ENCODE measurements at places on chromosomes 4 and X.

GRCh38 chrX:153769865-153770600 is 6.0 kb downstream of the PLXNB3 start:
- no peak for DNase-seq

GRCh38 chrX:50971395-50971794 is 60.9 kb downstream of the BMP15 start:
- no peak for DNase-seq

DNA sequence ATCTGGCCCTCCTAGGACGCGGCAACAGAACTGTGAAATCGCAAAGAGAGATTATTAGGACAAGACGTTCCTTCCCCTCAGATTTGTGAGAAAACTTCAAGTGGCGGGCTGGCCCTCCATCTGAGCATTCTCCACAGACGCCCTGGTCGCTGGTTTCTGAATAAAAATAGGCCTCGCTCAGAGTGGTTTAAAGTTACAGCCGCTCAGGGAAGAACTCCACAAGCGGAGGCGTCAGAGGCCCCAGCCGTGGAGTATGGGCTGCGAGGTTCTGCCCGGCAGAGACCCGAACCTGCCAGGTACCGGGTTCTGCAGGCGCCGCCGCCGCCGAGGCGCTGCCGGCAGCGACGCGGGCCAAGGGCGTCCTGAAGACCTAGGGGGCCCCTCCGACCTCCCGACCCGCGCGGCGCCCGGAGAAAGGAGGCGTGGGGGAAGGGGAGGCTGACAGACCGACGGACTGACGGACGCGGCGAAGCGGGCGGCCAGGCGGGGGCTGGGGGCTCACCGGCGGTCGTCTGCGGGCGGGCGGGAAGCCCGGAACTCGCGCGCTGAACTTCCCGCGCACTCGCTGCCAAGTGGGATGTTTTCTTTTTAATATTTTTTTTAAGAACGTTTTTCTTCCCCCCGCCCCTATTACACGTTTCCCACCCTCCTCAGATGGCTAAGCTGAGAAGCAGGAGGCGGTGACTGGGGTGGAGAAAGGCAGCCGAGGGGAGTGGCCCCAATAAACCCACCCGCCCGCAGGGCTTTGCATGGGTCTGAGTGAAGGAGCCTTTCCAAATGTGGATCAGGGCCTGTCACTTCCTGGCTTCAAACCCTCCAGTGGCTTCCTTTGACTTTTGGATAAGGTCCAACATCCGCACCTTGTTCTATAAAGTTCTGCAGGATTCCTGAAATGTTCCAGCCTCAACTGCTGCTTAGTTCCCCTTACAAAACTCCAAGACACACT is at the start of gene PABPC4L:
TSS of gene PABPC4L (minus strand) at position 574 of the 946 bp plus-strand sequence. CDS start 770 bp downstream, outside the sequence.
- DNase-seq: no peak

DNA sequence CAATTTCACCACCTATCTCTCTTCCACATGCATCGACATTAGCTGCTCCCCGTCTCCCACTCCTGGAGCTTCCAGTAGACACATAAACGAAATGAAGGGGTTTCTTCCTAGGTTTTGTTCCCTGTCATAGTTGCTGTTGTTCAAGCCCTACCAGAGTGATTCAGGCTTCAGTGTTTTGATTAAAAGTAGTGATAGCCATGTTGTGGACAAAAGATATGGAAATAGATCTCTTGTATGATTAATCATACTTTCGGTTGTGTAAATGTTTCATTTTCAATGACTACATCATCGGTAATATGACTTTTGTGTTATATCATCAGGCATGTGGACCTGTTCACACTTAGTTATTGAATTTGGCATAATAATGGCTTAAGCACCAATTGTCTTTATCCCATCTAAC is 96.5 kb upstream of the KLF3 start:
- DNase-seq: no peak

GRCh38 chrX:84046403-84046984 is 141.5 kb downstream of the RPS6KA6 start:
- DNase-seq: no peak

DNA sequence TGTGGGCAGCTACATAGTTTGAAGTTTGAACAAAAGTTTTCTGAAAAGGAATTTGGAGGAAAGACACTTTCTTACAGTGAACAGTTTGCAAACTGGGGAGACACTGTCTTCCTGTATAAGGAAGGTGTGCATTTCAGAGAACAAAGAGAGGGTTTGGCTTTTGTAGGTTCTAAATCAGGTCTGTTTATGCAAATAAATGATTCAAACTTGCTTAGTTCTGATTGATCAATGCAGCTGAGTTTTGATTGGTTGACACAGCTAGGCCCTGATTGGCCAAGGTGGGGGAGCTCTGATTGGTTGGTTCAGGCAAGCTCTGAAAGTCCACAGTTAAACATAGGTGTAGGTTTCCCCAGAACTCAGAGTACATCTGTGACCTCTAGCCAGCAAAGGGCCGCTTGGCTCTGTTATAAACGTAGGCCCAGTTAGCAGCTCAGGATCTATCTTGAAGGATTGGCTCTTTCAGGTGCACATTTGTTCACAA is 63.0 kb upstream of the ENPP6 start:
- no peak for DNase-seq

DNA sequence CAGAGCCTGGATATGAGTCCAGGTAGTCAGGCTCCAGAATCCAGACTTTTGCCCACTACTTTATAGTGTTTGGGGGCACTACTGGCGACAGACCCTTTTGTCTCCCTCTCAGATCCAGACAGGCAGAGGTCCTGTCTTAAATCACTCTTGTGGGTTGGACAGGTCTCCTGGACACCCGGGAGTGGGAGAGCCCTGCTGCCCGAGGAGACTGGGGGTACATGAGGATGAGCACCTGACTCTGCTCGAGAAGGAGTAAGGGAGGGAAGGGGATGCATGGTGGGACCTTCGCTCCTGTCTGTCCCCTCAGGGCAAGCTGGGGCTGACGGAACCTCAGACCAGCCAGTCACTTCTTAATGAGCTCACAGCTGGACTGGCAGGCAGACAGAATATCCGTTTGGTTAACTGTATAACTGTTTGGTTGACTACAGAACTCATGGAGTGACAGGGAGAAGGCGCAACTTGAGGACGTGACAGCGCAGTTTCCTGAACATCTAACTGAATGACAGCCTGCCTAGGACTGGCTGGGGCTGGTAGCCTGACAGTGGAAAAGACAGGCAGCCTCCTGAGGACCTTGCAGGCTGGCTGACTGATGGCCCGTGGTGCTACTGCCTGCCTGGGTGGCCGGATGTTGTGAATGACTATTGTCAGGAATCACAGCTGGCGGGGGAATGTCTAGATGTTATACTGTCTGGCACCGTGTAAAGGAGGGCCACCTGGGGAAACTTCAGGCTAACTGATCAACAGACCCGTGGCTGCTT is 1.6 kb upstream of the SUV39H1 start:
- no peak for DNase-seq

DNA sequence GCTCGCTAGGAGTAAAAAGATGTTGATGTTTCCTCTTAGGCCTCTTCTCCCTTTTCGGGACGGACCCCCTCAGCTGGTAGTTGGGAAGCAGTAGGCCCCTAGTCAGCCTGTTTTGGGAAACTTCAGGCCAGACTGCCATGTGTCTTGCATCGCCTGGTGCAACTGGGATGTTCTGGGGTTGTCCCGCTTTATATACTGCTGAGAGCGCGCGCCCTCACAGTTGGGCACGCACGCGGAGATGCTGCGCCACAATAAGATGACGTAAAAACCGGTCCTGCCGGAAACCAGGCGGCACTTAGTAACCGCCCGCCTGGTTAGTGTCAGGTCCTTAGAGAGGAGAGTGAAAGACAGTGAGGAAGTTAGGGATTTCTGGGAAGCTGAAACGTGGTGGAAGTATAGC is 231.3 kb upstream of the CT83 start:
- no peak for DNase-seq

- DNase-seq: no peak
Measured at GRCh38 chr4:169922632-169923276, 103.4 kb downstream of the MFAP3L start.

DNA sequence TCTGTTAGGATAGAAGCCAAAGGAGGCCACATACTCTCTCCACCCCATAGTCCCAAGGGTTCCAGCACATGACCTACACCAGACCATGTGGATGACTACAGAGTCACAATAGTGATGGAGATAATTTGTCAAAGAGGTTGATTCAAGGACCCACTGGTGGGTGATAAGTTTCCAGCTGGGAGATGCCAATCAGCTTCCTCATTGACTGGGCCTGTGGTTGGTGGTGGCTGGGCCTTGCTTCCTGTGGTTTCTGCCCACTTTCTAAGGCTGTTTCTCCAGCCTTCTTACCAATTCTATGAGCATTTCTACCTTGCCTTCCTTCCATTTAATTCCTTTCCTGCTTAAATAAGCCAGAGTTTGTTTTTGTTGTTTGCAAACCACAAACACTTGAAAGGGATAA is 95.5 kb upstream of the CPEB2 start:
- no peak for DNase-seq

DNA sequence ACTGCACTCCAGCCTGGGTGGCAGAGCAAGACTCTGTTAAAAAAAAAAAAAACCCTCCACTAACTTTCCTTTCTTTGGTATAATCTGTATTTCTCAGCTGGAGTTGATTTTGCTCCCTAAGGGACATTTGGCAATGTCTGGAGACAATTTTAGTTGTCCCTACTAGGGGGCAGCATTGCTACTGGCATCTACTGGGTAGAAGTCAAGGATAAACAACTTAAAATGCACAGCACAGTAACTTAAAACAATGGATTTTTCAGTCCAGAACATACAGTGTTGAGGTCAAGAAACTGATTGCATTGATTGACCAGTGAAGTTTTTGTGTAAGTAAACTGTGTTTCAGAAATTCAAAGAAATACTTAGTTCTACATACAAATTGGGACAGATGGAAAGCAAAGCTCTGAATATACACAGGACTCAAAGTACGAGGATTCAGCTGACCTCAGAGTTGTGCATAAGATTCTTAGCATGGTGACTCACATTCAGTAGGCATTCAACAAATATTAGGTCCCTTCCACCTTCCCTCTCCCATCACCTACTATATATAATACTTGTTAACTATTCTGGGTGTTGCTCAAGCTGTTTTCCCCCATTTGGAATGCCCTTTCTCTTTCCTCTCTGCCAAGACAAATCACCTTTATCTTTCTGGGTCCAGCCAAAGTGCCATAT is 8.8 kb downstream of the DDX53 start:
- DNase-seq: no peak

GRCh38 chrX:123513585-123514278 is 219.1 kb downstream of the THOC2 start:
- no peak for DNase-seq

DNA sequence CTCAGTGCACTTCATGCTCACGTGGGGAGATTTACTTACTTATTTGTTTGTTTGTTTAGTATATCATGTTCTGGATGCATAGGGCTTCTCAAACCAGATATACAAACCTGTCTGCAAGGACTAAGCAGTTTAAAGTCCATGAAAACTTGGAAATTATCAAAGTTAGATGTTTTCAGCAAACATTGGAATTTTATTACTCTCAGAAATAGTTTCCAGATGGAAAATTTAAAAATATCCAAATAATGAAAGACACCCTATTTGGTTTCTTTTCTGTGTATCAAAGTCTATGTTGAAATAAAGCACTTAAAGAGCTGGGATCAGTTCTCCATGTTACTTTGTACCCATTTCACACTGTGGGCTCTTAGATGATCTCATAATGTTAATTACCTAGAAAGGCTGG is 312.1 kb downstream of the PPP1R2C start:
- DNase-seq: no peak

DNA sequence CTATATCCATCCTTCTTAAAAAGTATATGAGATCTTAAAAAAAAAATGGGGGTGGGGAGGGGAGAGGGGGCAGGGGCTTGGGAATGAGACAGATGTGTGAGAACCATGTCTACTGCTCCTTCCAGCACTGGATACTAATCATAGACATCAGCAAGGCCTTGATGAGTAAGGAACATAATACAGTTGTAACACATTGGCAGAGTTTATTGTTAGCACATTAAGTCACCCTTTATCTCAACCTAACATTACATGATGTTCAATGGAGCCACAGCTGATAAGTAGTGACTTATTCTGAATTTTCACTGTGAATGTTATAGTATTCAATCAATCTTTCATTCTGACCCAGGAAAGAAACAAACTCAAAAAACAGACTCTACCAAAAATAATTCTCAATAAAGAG is 47.3 kb upstream of the KCNE5 start:
- DNase-seq: no peak

Data from activated CD8-positive, alpha-beta memory T cell treated with anti-CD3 and anti-CD28 coated beads for 1 hour (primary cell).